ENCODE measurements at places on chromosomes 11 and 22.
A peak's percentile ranks its signal among the peaks of the same experiment; 100 is the strongest.

DNA sequence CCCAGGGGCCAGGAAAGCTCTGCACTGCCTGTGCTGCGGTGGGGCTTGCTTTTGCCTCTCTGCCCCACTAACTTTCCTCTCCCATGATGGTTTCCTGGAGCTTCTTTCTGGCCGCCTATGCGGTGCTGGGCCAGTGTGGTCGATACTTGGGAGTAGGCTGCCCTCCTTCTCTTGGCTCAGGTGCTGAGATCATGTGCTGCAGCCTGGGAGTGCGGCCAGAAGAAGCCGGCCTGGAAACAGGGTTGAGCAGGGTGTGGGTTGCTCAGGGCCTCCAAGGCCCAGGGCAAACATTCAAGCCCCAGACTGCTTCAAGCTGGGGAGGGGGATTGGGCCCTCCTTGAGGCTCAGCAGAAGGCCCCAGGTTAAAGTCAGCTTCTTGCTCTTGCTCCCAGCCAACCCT, 125.0 kb downstream of the NTM start:
- no peak for DNase-seq

DNA sequence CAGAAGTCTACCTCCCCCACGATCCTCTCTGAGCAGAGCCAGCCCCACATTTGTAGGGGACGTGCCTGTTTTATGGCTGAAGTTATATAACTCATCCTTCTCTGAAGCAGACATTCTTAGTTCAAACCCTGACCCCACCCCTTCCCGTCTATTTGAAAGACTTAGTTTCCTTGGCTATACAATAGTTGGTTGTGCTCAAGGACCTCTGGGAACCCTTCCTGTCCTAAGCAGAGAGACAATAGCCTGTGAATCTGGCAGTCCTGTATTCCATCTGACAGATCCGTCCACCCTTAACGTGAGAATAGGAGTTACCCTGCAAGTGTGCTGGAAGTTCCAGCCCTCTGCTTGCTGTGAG, 75.2 kb downstream of the MN1 start:
- no peak for DNase-seq

- no peak for DNase-seq
Observed at GRCh38 chr22:30996462-30996861, 27.4 kb downstream of the TUG1 start.

GRCh38 chr11:64849598-64850356, 5.3 kb upstream of the CDC42BPG start:
- no peak for DNase-seq

- DNase-seq = peak; percentile 98
Observed at GRCh38 chr11:10366568-10367331, 61.9 kb downstream of the ADM start.

- DNase-seq = no peak
Observed at GRCh38 chr22:29480512-29481264, 670 bp downstream of the NEFH start.

DNA sequence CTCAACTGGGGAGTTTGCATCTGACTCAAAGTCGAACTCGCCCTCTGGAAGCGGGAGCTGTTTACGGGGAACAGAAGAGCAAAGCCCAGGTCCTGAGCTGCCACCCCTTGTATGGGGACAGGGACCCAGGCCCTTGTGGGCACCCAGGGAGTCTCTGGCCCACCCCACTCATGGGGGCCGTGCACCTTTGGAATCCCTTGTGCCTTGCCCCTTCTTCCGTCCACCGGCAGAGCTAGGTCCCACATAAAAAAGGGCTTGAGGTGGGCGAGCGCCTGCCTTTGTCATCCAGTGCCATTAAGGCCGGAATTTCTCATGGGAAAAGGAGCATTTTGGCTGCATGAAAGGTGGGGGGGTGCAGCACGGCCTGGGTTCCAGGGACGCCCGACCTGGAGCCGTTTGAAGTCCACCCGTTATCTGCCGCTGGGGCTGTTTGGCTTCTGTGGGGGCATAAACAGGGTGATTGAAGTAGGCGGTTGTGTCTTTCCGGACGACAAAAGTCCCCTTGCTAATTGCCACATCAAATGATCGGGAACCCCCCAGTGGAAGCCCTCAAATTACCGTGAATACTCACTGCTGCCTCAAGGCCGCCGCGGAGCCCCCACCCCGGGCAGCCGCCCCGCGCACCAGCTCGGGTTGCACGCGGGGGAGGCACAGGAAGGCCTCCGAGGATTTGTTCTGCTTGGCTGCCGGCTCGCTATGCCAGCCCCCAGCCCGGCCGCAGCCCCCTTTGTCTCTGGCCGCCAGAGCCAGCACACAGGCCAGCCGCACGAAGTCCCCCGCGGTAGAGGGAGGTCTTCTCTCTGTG, 49.0 kb upstream of the FGF3 start:
- DNase-seq = no peak
